ENCODE measurements at places on chromosomes 2 and 18.

- DNase-seq, result no peak
These were observed 83.6 kb downstream of the SPTBN1 start for GRCh38 chr2:54539683-54540082.

GRCh38 chr18:12543697-12544096 lies 114.2 kb downstream of the SPIRE1 start:
- DNase-seq, result no peak

DNA sequence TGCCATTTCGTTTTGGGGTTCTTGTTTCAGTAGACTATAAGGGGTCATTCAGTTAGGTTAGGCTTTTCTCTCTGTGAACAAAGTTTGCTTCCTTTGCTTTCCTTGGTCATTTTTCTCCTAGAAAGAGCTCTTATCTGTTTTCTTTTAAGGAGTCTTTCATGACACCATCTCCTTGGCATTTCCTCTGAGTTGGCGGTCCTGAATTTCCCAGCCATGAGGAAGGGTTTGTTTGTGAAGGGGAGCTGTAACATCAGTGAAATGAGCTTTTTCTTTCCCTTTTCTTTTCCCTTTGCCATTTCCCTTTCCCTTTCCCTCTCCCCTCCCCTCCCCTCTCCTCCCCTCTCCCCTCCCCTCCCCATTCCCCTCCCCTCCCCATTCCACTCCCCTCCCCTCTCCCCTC lies 61.7 kb downstream of the MAP4K4 start:
- no peak for DNase-seq

- DNase-seq, result no peak
These were observed 563.6 kb upstream of the PKDCC start for GRCh38 chr2:41483982-41484857.

GRCh38 chr2:200496696-200497095 lies 13.2 kb downstream of the KCTD18 start:
- no peak for DNase-seq
